ENCODE measurements at places on chromosomes 7 and 10.

- peak; percentile 34 for DNase-seq
Observed at GRCh38 chr10:96556003-96556402, 30.8 kb downstream of the TM9SF3 start.

- DNase-seq: no peak
Observed at GRCh38 chr7:121334875-121335648, 6.3 kb downstream of the WNT16 start.

DNA sequence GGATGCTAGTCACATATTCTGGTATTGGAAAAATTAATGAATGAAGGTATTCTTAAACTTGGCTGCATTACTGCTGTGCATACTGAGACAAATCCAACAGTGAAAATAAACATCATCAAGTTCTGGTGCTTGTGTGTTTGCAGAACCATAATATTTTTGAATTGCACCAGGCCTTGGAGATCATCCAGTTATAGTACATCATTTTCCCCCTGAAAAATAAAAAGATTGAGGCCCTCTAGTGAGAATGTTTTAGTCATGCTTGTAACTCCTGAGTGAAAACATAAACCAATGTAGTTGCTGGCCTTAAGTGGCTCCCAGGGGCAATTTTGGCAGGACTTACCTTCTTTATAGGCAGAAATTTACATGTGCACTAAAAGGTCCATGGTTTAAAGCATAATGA, 218.8 kb upstream of the TMEM229A start:
- DNase-seq: no peak

GRCh38 chr7:25262586-25262985, 34.3 kb upstream of the NPVF start:
- DNase-seq: no peak

DNA sequence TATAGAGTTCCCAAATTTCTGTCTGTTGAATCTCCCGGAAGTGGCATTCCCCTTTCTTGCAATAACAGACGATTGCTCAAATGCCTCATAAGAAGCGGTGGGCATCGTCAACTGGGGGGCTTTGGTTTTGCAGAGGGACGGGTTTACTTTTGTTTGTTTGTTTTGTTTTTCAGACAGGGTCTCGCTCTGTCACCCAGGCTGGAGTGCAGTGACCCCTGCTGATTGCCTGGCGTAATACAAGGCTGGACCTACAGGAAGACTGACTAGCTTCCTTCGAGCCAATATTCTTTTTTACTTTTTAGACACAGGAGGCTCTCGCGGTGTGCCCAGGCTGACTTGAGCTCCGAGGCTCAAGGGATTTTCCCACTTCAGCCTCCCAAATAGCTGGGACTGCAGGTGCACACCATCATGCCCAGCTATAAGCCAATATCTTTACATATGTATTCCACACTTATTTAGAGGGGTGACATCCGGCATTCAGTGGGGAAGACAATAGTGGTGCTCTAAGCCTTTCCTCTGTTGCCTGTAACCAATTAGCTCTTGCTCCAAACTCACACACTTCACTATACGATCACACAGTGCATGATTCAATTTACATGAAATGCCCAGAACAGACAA, 58.1 kb downstream of the FHIP2A start:
- DNase-seq: peak; percentile 68

DNA sequence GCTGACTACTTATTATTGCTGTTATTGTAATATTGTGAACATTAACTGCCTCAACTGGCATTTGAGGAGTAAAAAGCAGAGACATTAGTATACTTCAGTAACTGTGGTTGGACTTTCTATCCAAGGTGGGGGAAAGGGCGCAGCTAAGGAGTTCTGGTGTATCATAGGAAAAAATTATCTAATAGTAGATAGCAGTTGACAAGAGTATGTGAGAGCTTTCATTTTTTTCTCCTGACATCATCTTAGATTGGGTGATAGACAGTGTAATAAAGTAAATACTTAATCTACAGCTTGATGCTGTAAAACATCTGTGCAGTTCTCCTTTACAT, 68.9 kb downstream of the PHTF2 start:
- DNase-seq: peak; percentile 16

- DNase-seq: no peak
Observed at GRCh38 chr10:52965938-52966401, 193.4 kb upstream of the MBL2 start.

DNA sequence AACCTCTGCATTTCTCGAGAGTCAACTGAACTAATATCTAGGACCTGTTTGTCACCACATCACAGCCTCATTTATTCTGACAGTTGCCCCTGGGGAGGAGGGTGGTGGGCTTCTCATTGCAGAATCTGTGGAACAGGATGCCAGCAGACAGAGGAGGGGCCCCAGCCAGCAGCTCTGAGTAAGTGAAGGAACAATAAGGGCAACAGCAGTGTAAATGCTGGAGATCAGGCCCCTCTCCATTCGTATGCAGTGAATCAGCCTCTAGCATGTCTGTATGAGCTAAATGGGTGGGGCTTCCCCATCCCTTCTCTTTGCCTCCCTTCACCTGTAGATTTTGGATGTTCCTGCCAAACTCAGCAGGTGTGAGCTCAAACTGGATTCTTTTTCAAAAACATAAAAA, 7.7 kb upstream of the CPVL start:
- DNase-seq: no peak

DNA sequence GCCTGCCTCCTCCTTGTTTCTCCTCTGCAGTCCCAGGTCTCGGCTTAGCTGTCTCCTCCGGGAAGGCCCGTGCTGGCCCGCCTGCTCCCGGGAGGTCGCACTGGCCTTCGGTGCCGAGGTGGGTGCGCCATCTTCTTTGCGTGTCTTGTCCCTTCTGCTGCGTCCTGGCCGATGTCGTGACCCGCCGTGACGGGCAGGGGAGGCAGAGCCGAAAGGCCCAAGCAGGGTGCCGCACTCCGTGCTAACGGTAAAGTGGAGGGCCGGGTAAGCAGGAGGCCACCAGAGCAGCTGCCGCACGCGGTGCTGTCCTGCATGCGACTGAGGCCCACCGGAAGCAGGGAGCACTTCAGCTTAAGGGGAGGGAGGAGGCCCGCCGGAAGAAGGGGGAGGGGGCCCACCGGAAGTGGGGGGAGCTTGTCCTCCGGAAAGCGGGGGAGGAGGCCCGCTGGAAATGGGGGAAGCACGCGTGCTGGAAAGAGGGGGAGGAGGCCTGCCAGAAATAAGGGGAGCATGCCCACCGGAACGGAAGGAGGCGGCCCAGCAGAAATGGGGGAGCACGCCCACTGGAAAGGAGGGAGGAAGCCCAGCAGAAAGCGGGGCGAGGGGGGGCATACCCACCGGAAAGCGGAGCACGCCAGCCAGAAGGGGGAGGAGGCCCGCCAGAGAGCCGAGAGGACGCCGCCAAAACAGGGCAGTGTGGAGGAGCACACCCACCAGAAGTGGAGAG, 71.4 kb downstream of the PROSER2 start:
- DNase-seq: no peak

- DNase-seq: no peak
Observed at GRCh38 chr7:148289630-148290029, 300.9 kb upstream of the C7orf33 start.

GRCh38 chr7:131107337-131108211, 220.1 kb upstream of the MKLN1 start:
- DNase-seq: peak; percentile 70

DNA sequence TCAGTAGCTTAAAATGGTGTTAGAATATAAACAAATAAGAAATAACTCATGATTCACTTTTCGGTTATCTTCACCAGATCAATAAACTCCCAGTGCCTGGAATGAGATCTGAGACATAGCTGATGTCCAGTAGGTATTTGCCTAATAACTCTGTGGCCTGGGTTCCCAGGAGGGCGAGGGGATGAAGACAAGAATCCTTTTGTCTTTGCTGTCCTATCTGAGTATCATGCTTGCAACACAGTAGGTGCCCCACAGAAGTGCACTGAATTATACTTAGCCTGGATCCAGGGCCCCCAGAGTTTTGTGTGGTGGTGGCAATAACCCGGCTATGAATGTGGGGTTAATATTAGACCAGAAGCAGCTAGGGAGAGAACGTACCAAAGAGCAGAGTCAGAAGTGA, 350.1 kb upstream of the AOAH start:
- DNase-seq: no peak

DNA sequence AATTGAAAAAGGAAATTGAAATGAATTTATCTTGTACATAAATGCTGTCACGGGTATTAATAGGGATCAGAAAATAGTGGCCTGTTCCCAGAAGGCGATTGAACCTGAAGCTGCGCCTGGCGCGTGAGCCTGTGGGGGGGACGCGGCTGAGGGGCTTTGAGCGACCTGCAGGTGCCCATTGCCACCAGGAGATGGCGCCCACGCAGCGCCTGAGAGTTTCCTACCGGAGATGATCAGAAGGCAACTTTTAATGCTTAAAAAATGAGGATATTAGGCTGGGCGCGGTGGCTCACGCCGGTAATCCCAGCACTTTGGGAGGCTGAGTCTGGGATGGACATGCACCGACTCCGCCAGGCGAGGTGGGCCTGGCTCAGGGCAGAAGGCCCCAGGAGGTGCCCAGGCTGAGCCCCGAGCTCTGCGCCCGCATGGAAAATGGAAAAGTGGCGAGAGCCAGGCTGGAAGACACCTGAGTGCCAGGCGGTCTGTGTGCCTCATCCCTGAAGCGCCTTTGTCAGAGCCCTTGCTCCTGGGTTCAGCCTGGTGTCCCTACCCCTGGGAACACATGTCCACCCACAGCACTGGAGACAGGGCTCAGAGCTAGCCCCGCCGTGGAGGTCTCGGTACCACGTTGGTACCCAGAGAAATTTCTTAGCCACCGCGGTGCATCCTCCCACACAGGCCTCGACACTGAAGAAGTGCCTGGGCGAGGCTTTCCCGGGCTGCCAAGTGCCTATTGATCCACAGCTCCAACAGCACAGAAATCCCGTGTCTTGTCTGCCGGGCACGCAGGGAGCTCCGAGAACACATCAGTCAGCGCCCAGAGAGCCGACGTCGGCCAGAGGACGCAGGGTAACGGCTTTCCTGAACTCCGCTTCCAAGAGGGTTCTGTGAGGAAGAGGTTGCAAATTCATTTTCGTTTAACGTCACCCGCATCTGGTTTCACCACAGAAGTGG, 117.4 kb downstream of the INPP5A start:
- peak; percentile 41 for DNase-seq

GRCh38 chr10:60105295-60105695, 198.9 kb upstream of the CCDC6 start:
- DNase-seq: no peak

DNA sequence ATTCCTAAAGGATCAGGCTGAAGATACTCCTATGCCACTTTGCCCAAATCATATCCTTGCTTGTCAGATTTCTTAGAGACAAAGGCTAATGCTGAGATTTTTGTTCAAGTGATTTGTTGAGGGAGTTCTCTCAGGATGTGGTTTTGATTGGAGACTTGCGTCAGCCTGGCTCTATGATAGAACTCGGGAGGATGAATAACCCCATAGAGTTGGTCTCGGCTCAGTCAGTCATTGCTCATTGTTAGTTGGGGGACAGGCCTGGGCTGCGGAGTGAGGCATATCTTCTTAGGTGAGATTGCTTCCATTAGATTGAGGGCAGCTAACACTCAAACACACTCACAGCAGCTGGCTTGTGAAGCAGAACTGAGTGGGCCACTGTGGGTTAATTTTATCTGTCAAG, 203.4 kb downstream of the KIF20B start:
- no peak for DNase-seq

- peak; percentile 9 for DNase-seq
Observed at GRCh38 chr10:133160826-133161471, 930 bp downstream of the KNDC1 start.

DNA sequence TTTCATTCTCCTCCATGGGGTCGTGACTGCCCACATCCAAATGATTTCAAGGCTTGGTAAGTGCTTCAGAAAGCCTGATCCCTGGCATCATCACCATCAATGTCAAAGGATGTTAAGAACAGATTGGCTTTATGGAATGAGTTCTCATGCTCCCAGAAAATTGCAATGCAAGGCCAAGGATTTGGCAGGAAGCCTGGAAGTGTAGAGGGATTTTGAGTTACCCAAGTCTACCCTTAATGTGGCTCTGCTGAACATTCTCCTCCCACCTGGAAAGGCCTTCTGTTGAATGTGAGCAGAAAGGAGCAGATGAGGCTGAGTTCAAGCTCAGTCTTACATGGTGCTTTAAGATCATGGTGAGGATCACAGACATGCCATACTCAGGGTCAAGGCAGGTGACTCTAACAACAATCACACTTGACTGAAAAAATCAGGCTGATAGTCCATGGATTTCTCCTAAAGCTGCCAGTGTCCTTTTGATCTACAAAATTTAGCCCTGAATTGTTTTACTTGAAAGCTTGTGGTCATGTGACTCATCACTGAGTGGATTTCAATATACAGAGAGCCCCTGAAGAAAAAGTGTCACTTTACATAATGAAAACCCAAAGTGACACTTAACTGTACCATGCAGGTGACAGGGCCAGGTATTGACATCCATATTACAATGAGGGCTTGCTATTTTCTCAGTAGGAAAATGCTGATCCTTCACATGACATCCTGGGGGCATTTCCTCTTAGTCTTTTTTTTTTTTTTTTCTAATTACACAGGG, 111.1 kb upstream of the PDLIM1 start:
- no peak for DNase-seq

- DNase-seq: no peak
Observed at GRCh38 chr7:30710669-30711068, 28.4 kb upstream of the CRHR2 start.

DNA sequence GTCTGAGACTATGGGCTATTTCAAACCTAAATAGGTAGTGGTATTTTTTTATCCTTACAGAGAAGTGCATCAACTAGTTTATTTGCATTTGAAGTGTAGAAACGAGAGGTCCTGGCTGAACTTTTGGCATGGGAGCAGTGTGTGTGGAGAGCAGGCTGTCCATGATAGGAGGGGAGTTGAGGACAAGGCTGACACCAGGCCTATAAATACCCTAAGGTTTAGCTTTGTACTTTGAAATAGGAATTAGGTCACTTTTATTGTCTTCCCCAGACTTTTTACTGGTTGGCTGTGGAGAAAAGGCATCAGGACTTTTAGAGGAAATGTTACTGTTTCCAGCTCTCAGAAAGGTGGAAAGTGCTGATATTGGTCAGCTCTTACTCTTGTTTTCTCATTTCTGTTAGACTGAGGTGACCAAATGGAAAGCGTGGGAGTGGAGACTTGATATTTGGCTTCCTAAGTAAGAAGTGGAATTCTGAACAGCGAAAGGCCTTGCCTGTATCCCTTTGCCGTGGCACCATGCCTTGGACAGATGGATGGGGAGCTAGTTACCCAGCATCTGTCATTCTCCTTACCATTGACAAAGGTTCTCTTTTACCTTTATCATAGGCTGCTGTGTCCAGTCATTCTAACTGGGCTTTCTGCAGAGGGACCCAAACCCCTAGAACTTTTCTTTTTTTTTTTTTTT, 46.0 kb downstream of the GBF1 start:
- no peak for DNase-seq

DNA sequence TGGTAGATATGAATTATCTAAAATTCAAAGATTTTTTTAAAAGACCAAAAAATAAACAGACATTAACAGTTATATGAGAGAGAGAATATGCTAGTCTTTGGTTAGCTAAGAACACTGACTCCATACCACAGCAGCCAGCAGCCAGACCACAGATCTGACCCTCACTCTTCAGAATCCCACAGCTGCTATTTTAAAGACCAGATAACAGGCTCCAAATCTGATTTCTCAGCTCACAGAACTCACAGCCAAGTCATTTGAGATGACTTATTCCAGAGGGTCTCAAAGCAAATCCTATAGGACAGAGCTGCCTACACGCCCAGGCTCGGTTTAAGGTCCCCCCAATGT, 20.4 kb downstream of the NUDCD3 start:
- DNase-seq: no peak
